ENCODE measurements at places on chromosomes 16 and 17.

- DNase-seq = no peak
These were observed 8.4 kb downstream of the AIPL1 start for GRCh38 chr17:6426356-6427101.

DNA sequence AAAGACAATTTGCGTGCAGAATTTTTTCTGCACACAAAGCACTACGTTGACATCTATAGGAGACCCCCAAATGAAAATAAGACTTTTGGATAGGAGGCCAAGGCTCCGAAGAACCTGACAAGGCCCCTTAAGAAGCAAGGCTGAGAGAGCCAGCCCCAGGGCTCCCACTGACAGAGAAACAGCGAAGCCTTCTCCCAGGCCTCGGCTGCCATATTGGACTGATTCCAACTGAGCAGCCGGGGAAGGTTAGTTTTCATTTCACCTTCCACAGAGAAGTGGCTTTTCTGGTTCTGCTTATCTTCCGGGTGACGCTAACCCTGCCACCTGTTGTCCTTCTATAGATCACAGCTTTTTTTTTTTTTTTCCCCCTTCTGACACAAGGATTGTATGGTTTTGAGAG lies 356.7 kb downstream of the SOX9 start:
- no peak for DNase-seq

DNA sequence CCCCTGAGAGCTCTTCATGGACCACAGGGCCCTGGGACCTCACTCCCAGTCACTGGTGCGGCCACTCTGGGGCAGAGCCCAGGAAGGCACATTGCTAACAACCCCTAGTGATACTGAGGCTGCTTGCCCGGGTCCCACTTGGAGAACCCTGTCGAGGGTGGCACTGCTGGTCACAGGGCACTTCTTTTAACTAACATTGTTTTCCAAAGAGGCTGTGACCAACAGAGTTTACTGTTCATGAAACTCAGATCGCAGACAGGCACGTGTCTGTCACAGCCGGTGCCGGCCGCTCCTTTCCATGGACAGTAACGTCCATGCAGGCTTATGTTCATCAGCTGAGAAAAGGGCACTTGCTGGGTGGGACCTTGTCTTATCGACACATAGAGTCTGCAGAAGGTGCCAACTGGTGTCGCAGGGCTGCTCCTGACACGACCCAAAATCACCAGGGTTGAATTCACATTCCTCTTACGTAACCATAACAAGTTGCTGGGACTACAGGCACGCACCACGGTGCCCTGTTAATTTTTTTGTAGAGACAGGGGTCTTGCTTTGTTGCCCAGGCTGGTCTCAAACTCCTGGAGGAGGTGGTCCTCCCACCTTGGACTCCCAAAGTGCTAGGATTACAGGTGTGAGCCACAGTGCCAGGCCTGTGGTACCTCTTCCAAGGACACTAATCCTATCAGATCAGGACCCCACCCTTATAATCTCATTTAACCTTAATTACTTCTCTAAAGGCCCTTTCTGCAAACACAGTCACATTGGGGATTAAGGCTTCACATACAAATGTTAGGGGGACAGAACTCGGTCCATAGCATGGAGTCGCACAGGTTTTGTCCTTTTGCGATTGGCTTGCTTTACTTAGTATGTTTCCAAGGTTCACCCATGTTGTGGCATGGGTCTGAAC lies 1.2 kb upstream of the ZC3H18 start:
- no peak for DNase-seq

DNA sequence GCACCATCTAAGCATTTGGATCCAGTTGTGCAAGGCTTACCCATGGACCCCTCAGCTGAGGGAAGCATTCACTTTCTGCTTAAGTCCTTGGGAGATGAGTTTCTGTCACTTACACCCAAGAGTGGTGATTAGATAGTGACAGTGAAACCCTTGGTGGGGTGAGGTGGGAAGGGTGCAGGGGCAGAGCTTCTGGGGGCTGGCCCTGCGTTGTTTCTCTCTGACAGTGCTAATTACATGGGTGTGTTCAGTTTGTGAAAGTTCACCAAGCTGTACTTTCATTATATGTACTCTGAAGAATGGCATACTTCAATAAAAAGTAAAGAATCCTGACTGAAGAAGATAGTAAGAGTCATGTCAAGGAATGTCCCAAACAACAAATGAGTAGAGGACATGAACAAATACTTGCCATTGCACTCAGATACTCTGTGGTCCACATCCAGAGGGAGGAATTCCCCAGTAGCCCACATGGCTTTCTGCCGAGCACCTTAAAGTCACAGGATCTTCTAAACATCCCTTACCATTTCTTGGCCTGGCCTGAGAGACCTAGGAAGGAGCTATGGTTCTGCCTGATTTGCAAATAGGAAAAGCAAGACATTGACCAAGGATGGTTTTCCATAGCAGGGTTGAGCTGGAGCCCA lies 8.4 kb downstream of the CHST6 start:
- DNase-seq = no peak

DNA sequence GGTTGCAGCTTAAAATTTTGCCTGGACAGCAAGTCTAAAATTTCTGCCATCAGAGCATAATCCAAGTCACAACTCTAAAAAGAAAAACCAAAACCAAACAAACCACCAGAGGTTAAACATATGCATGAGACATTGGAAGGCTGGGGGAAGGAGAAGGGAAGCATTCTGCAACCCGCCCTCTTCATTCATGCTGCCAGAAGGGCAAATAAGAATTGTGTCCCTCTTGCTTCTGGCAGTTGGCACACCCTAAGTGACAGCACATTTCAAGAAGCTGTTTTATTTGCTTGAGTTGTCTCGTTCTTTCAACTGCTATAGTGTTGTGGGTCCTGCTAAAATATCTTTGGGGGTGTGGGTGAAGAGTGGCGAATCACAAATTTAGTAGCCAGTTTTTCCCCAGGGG lies 99.6 kb downstream of the SKAP1 start:
- no peak for DNase-seq

DNA sequence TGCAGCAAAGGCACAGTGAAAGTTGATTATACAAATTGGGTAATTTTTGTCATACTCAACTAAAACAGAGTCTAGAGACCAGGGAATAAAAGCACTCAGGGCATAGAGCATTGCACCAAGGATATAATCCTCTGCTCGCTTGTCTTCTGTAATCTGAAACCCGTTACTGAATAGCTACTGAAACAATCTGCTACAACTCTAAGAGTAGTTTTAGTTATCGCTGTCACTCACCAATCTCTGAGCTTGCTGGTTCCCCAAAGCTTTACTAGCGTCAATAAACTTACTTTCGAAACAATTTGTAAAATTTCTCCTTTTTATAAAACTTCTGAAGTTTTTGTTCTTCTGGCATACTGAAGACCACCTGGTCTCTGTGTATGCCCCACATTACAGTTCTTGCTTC lies 22.9 kb upstream of the SLC35G3 start:
- DNase-seq = no peak

GRCh38 chr17:61009663-61010062 lies 332.0 kb downstream of the BCAS3 start:
- DNase-seq = peak; percentile 19

GRCh38 chr16:11224894-11225676 lies 30.9 kb downstream of the SOCS1 start:
- DNase-seq = no peak

DNA sequence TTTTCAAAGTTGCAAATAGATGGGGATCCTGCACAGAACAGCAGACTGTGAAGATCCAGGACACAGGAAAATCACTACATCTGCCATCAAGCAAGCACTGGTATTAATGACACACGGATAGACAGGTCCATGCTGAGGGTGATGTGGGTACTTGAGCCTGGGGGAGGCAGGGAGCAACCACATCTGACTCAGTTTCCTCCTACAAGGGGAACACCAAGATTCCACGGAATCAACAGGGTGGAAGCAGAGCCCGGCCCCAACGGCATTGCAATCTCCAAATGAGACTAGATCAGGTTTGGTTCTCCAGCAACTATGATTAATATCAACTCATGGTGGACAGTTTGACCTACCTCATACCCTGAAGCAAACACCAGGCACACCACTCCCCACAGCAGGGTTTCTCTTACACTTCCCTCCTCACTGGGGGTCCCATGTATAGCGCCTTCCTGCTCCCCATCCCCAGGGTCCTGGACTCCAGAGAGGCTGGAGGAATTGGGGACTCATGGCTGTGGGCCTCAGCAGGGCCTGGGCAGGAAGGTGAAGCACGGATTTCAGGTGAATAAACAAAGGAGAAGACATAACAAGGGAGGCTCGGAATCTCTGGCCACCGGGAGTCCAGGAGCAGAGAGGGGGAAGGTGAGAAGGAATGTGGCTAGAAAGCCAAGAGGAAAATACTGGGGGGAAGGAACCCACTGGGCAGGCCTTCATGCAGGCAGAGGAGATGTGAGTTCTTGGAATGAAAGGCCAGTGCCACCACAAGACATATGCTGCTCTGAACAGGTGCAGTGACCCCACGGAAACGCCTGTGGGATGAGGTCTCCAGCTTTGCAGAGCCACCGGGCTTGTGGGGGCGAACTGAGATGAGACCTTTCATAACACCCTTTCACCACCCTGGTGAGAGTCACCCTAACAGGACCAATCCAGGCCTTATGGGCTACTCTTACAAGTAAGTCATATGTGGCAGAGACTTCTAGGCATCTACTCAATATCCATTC lies 29.5 kb upstream of the PIK3R6 start:
- no peak for DNase-seq
